ENCODE measurements at places on chromosomes 3 and 15. TPM values are rescaled to one million over a fixed set of nuclear protein-coding genes. Genes with fewer than 3 reads are reported as not detected.

DNA sequence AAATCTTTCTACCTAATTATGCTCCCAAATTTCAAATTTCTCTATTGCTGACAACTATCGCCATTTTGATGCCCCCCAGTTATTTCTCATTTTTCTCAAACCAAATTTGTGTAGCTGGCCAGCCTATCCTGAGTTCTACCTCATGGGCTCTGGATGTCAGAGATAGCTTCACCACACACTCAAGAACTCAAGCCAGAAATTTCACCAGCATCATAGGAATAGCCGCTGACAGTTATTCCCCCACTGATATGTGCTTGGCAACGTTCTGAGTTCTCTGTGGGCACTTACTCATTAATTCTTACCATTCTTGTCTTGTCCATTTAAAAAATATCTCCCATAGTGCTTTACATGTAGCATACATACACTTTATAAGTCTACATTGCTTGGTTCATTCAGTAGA, 264.7 kb downstream of the FHIT start:
- H3K4me3 ChIP-seq, result no peak overlapping the region
- H3K4me1 ChIP-seq, result no peaks in the 10 kb centered on the region
- no peak overlapping the region for H3K27ac ChIP-seq
- H3K36me3 ChIP-seq, result no peaks in the 10 kb centered on the region
- H3K27me3 ChIP-seq, result no peaks in the 10 kb centered on the region
- no peak for DNase-seq

SELENOS gene
- 36.3 TPM for total RNA-seq

GRCh38 chr15:50137893-50138292, 18.9 kb upstream of the ATP8B4 start:
- H3K4me3 ChIP-seq, result no peak overlapping the region
- no peak for DNase-seq
- H3K36me3 ChIP-seq, result no peaks in the 10 kb centered on the region

DUOXA2 gene
- not detected for total RNA-seq

DNA sequence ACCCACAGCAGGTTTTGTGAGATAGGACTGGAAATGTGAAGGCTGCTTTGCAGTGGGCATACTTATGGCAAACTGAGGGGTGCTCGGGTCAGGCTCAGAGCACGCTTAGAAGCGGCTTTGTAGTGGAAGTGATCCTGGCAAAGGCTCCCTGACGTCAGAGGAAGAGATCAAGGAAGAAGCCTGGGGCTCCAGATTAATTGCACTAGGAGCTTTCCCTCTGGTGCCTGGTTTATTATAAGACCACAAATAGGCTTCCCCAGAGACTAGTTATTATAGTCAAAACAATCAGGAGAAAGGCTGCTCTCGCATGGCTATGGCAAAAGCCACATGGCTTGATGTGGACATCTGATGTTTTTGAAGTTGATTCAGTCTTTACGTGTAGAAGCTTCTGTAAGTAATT, 515.1 kb downstream of the GABRG3 start:
- no peaks in the 10 kb centered on the region for H3K27me3 ChIP-seq
- no peaks in the 10 kb centered on the region for H3K4me1 ChIP-seq
- no peak overlapping the region for H3K27ac ChIP-seq
- no peak for DNase-seq
- H3K4me3 ChIP-seq, result no peak overlapping the region

DNA sequence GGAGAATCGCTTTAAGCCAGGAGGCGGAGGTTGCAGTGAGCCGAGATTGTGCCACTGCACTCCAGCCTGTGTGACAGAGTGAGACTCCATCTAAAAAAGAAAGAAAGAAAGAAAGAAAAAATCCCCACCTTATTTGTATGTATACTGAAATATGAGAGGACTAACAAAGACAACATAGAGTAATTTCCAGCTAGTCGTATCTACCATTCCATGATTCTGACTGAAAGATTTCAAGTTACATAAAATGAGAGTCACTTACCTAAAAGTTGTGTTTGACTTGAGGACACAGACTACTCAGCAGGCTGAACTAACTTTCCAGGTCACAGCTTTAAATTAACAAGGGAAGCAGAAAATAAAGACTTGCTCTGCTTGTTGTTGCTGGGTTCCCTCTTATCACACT, 18.8 kb upstream of the PRKCI start:
- peaks cover 4% of the 10 kb centered on the region for H3K4me1 ChIP-seq
- H3K36me3 ChIP-seq, result peaks cover 2% of the 10 kb centered on the region
- peaks cover 35% of the 10 kb centered on the region for H3K27me3 ChIP-seq
- no peak overlapping the region for H3K4me3 ChIP-seq

TRH gene
- total RNA-seq, result not detected

DNA sequence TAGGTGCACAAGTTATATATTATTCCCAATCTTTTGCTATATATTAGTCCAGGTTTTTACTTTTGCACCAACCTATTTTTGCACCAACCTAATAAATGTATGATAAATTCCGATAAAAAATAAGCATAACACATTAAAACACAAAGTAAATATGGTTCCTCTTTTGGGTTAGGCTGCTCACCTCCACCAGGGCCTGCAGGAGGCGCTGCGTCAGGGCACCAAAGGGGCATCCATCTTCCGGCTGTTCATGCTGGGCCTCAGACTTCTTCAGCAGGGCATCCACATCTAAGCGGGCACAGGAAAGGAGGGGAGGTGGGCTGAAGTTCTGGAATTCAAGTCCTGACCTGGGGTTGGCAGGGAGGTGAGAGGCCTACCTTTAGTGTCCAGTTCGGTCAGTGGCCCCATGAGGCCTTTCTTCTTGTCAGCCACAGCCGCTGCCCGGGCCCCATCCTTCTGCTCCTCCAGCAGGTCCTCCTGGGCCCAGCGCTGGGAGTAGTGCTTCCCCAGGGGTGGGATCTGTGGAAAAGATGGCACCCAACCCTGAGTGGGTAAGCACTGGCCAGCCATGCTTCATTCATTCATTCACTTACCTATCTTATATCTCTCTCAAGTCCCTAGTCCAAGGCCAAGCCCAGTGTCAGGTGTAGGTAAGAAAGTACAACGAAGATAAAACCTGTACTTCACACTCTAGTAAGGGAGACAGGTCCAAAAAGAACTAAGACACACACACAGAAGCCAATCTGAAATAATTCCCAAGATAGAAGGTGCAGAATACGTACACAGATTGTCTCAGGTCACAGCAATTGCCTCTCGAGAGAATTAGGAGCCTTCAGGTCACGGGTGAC, 5.2 kb downstream of the TADA3 start:
- H3K4me1 ChIP-seq, result peaks cover 27% of the 10 kb centered on the region
- peaks cover 19% of the 10 kb centered on the region for H3K36me3 ChIP-seq
- no peak overlapping the region for H3K27ac ChIP-seq
- H3K4me3 ChIP-seq, result no peak overlapping the region
- H3K27me3 ChIP-seq, result no peaks in the 10 kb centered on the region

GRCh38 chr15:45650889-45651525, 16.2 kb downstream of the SQOR start:
- no peaks in the 10 kb centered on the region for H3K27me3 ChIP-seq
- DNase-seq, result no peak
- peaks cover 48% of the 10 kb centered on the region for H3K4me1 ChIP-seq
- H3K4me3 ChIP-seq, result no peak overlapping the region
- H3K27ac ChIP-seq, result no peak overlapping the region

GRCh38 chr15:92623435-92623834, 32.1 kb downstream of the FAM174B start:
- no peak for DNase-seq
- H3K36me3 ChIP-seq, result no peaks in the 10 kb centered on the region
- H3K4me3 ChIP-seq, result no peak overlapping the region
- peaks cover 11% of the 10 kb centered on the region for H3K27me3 ChIP-seq
- peaks cover 6% of the 10 kb centered on the region for H3K4me1 ChIP-seq

- H3K4me1 ChIP-seq, result peaks cover 56% of the 10 kb centered on the region
- H3K36me3 ChIP-seq, result peaks cover 6% of the 10 kb centered on the region
- H3K27ac ChIP-seq, result peak overlapping the region; percentile 99
- H3K4me3 ChIP-seq, result peak overlapping the region; percentile 96
- DNase-seq, result no peak
Measured at GRCh38 chr15:50353251-50353974, 1.6 kb downstream of the GABPB1 start.

- no peaks in the 10 kb centered on the region for H3K27me3 ChIP-seq
- H3K36me3 ChIP-seq, result no peaks in the 10 kb centered on the region
- DNase-seq, result no peak
- peaks cover 10% of the 10 kb centered on the region for H3K4me1 ChIP-seq
- H3K4me3 ChIP-seq, result no peak overlapping the region
Measured at GRCh38 chr3:58502872-58503271, 11.0 kb downstream of the KCTD6 start.

- H3K27me3 ChIP-seq, result no peaks in the 10 kb centered on the region
- peaks cover 62% of the 10 kb centered on the region for H3K4me1 ChIP-seq
- H3K27ac ChIP-seq, result no peak overlapping the region
- H3K4me3 ChIP-seq, result no peak overlapping the region
Measured at GRCh38 chr3:160545504-160545871, 19.9 kb downstream of the KPNA4 start.

DNA sequence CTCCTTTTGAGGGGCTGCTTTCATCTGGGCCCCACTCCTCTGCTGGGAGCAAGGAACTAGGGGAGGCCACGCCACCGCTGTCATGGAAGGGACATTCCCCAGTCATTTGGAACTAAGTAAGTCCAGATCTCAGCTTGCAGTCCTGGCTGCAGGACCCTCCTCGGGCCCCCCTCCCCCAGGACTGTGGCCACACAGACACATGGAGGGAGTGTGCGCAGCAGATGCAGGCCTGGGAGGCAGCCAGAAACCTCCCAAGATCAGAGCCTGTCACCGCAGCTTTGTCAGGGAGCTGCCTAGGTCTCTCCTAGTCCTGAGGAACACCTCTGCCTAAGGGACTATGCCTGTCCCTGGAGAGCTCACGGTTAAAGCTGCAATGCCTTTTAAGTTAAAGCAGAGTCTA, 7.3 kb upstream of the SEMA3F start:
- H3K4me3 ChIP-seq, result no peak overlapping the region
- H3K27me3 ChIP-seq, result peaks cover 12% of the 10 kb centered on the region
- no peak overlapping the region for H3K27ac ChIP-seq
- peaks cover 3% of the 10 kb centered on the region for H3K36me3 ChIP-seq
- DNase-seq, result no peak

CHAC1 gene
- 0.35 TPM for total RNA-seq

SERPINI2 gene
- total RNA-seq, result not detected

ADCY5 gene
- total RNA-seq, result not detected

DNA sequence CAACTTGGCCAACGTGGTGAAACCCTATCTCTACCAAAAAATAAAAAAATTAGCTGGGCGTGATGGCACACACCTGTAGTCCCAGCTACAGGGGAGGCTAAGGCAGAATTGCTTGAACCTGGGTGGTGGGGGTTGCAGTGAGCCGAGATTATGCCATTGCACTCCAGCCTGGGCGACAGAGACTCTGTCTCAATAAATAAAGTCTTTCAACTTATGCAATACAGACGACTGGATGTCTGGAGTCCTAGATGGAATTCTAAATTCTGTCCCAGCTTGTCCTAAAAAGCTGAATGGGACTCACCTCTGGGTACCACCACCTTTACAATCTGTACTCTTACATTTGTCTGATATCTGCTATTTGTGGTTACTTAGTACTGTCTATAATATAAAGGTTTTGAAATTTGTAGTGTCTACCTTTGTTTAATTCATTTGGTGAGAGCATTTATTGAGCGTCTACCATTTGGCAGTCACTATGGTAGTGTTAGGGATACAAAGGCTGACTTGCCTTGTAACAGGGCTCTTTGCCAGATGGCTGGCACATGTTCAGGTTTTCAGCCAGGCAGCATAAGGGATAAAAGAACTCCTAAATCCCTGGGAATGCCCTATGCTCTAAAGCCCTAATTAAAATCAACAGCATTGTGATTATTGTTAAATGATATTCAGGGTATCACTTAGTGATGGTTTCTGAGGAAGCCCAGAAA, 7.2 kb upstream of the ZNF609 start:
- no peak overlapping the region for H3K4me3 ChIP-seq
- no peak overlapping the region for H3K27ac ChIP-seq

DNA sequence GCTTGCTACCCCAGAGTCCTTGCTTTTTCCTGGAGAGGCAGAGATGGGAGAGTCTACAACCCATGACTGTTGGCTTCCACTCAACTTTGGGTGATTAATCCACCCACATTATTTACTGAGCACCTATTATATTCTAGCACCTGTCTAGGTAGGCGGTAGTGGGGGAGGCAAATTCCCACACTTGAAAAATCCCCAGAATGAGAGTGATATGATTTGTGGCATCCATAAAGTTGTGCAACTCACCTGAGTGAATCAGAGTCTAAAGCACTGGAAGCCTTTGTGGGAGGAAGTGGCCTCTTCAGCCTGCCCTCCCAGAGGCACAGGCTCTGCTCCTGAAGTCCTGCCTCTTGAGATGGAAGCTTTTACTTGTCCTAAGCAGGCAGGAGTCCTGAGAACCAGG, 40.4 kb upstream of the CTNNB1 start:
- H3K27me3 ChIP-seq, result peaks cover 6% of the 10 kb centered on the region
- H3K4me3 ChIP-seq, result no peak overlapping the region
- peaks cover 2% of the 10 kb centered on the region for H3K36me3 ChIP-seq
- DNase-seq, result no peak
- peaks cover 18% of the 10 kb centered on the region for H3K4me1 ChIP-seq

DNA sequence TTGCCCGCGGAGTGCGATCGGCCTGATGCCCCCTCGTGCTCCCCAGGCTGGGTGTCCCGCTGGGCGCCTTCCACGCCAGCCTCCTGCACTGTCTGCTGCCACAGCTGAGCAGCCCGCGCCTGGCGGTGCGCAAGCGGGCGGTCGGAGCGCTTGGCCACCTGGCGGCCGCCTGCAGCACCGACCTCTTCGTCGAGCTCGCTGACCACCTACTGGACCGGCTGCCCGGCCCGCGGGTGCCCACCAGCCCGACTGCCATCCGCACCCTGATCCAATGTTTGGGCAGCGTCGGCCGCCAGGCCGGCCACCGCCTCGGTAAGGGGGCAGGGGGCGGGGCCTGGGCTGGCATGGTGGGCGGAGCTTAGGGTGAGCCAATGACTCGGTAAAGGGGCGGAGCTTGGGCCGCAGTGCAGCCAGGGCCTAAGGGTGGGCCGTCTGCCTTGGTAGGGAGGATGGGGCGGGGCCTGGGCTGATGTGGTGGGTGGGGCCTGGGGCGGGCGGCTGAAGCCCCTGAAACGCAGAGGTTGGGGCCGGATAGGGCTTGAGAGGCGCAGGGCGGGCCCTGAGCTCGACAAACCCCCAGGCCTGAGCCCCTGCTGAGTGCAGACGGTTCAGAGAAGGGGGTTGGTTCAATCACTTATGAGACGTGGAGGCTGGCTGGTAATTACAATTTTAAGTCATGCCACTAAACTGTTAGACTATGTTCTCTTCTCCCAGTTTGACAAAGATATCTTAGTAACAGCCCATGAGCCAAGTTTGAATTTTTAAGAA, 13.7 kb downstream of the CAND2 start:
- peaks cover 10% of the 10 kb centered on the region for H3K4me1 ChIP-seq
- DNase-seq, result peak; percentile 82
- H3K36me3 ChIP-seq, result no peaks in the 10 kb centered on the region
- no peak overlapping the region for H3K4me3 ChIP-seq
- H3K27ac ChIP-seq, result no peak overlapping the region

GRCh38 chr15:38154837-38155236, 97.8 kb upstream of the SPRED1 start:
- no peaks in the 10 kb centered on the region for H3K4me1 ChIP-seq
- no peak overlapping the region for H3K4me3 ChIP-seq
- H3K27ac ChIP-seq, result no peak overlapping the region
- no peaks in the 10 kb centered on the region for H3K27me3 ChIP-seq

DNA sequence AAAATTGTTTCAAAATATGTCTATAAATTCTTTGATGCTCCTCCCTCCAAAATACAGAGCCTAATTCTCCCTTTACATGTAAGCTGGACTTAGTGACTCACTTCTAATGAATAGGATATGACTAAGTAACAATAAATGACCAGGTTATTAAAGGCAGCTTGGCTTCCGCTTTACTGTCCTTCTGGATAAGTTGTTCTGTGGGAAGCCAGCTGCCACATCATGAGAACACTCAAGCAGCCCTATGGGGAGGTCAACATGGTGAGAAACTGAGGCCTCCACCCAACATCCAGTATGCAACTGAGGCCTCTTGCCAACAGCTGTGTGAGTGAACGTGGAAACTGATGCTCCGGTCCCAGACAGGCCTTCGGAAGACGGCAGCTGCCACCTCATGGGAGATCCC, 247.3 kb upstream of the CHRM5 start:
- no peaks in the 10 kb centered on the region for H3K4me1 ChIP-seq
- no peaks in the 10 kb centered on the region for H3K36me3 ChIP-seq
- DNase-seq, result no peak
- peaks cover 23% of the 10 kb centered on the region for H3K27me3 ChIP-seq
